Effector CD4-positive, alpha-beta T cell (primary cell): ENCODE measurements at places on chromosomes 4 and X.

- DNase-seq: no peak
Observed at GRCh38 chr4:23934915-23935314, 45.1 kb upstream of the PPARGC1A start.

- no peak for DNase-seq
Observed at GRCh38 chr4:35963974-35964515, 280.3 kb downstream of the ARAP2 start.

GRCh38 chrX:94551831-94552230, 877.8 kb downstream of the FAM133A start:
- no peak for DNase-seq

GRCh38 chr4:97942137-97942536, 201.1 kb downstream of the STPG2 start:
- no peak for DNase-seq

- DNase-seq: no peak
Observed at GRCh38 chr4:177441061-177441802, 1.0 kb downstream of the AGA start.
